ENCODE measurements at places on chromosomes 3 and 15. TPM values are rescaled to one million over a fixed set of nuclear protein-coding genes. Genes with fewer than 3 reads are reported as not detected.

Gene CP
- total RNA-seq = 11.5 TPM

Gene BOC
- total RNA-seq = 29.6 TPM

Gene ATP2B2
- total RNA-seq = 0.52 TPM

DNA sequence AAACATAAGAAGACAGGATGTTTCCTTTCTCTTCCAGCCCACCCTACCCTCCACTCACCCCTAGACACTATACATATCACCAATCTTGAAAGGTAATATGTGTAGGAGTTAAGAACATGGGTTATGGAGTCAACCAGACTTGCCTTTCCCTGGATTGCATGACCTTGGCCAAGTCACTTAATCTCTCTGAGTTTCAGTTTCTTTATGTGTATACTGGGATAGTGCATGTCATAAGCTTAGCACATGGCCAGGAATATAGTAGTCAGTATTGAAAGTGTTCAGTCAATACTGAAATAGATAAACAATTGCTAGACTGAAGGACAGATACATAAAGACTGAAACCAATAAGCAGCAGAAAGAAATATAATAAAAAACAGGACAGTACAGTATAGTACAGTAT is 283.2 kb upstream of the STT3B start:
- no peaks in the 10 kb centered on the region for H3K36me3 ChIP-seq
- no peak for DNase-seq
- H3K4me1 ChIP-seq = peaks cover 10% of the 10 kb centered on the region
- no peaks in the 10 kb centered on the region for H3K27me3 ChIP-seq
- H3K4me3 ChIP-seq = no peak overlapping the region
- no peak overlapping the region for H3K27ac ChIP-seq

Gene RNF111
- 22.8 TPM for total RNA-seq

DNA sequence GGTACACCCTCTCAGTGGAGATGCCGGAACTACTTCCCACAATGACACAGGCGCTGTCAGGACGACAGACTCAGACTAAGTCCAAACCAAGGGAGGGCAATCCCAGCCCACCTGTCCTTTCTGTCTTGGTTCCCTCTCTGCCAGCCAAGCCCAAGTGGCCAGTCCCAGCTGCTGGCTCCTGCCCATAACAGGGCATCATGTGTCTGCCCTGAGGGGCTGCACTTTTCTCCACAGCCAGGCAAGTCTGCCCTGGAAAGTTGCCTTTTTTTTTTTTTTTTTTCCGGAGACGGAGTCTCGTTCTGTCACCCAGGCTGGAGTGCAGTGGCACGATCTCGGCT is 20.0 kb upstream of the BCL2A1 start:
- no peak overlapping the region for H3K4me3 ChIP-seq
- H3K4me1 ChIP-seq = no peaks in the 10 kb centered on the region
- H3K36me3 ChIP-seq = no peaks in the 10 kb centered on the region
- no peak for DNase-seq

- peaks cover 18% of the 10 kb centered on the region for H3K4me1 ChIP-seq
- no peaks in the 10 kb centered on the region for H3K27me3 ChIP-seq
- no peak for DNase-seq
- H3K36me3 ChIP-seq = no peaks in the 10 kb centered on the region
- H3K4me3 ChIP-seq = no peak overlapping the region
Observed at GRCh38 chr15:78914027-78914764, 30.6 kb downstream of the CTSH start.

GRCh38 chr3:51777985-51778384 is 1.1 kb downstream of the IQCF6 start:
- H3K27ac ChIP-seq = no peak overlapping the region
- peak; percentile 71 for DNase-seq
- H3K4me3 ChIP-seq = no peak overlapping the region
- no peaks in the 10 kb centered on the region for H3K36me3 ChIP-seq
- no peaks in the 10 kb centered on the region for H3K27me3 ChIP-seq

GRCh38 chr3:190012314-190012782 is 108.3 kb downstream of the P3H2 start:
- H3K27ac ChIP-seq = no peak overlapping the region
- H3K4me1 ChIP-seq = no peaks in the 10 kb centered on the region
- no peak overlapping the region for H3K4me3 ChIP-seq
- H3K27me3 ChIP-seq = no peaks in the 10 kb centered on the region
- no peaks in the 10 kb centered on the region for H3K36me3 ChIP-seq

- no peak overlapping the region for H3K27ac ChIP-seq
- peaks cover 3% of the 10 kb centered on the region for H3K36me3 ChIP-seq
- H3K4me1 ChIP-seq = no peaks in the 10 kb centered on the region
- H3K27me3 ChIP-seq = no peaks in the 10 kb centered on the region
- H3K4me3 ChIP-seq = no peak overlapping the region
- peak; percentile 34 for DNase-seq
Observed at GRCh38 chr15:81312790-81313543, 11.0 kb downstream of the STARD5 start.

Gene GOLGA8G
- not detected for total RNA-seq

DNA sequence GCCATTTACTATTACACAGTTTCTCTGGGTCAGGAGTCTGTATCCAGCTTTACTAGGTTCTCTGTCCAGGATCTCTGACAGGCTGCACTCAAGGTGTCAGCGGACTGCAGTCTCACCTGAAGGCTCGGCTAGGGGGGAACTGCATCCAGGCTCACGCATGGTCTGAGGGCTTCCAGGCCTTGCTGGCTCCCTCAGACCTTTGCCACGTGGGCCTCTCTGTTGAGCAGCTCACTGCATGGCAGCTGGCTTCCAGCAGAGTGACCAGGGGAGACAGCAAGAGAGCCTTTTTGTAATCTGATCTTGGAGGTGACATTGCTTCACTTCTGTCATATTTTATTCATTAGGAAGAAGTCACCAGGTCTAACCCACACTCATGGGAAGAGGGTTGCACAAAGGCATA is 152.3 kb downstream of the CACNA2D3 start:
- H3K27ac ChIP-seq = no peak overlapping the region
- no peak for DNase-seq
- H3K4me3 ChIP-seq = no peak overlapping the region
- no peaks in the 10 kb centered on the region for H3K27me3 ChIP-seq
- no peaks in the 10 kb centered on the region for H3K4me1 ChIP-seq

All from body of pancreas (tissue), 4 donors.